ENCODE measurements at places on chromosomes 13 and 19.

DNA sequence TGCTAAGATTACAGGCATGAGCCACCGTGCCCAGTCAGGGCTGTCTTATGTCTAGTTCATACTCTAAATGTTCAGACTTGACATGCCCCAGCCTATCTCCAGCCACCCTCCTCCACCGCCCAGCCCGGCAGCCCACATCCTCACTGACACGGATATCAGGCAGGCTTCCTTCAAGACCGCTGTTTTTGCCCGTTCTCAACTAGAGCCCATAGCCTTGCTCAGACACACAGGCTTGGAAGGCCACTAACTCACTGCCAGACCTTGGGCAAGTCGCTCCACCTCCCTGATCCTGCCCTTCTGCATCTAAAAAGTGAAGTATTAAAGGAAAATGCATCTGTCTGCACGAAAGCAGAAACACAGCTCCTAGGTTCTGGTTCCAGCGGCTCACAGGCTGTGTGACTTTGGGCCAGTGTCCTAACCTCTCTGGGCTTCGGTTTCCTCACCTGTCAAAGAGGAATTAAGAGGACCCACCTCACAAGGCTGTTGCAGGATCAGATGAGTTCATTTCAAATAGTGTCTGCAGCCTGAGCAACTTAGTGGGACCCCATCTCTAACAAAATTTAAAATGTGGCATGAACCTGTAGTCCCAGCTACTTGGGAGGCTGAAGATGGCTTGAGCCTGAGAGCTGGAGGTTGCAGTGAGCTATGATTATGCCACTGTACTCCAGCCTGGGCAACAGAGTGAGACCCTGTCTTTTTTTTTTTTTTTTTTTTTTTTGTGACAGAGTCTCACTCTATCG, 14.5 kb upstream of the CERS4 start:
- no peak overlapping the region for H3K27ac ChIP-seq
- H3K36me3 ChIP-seq = no peaks in the 10 kb centered on the region
- peaks cover 5% of the 10 kb centered on the region for H3K4me1 ChIP-seq
- H3K27me3 ChIP-seq = no peaks in the 10 kb centered on the region
- no peak overlapping the region for H3K4me3 ChIP-seq

DNA sequence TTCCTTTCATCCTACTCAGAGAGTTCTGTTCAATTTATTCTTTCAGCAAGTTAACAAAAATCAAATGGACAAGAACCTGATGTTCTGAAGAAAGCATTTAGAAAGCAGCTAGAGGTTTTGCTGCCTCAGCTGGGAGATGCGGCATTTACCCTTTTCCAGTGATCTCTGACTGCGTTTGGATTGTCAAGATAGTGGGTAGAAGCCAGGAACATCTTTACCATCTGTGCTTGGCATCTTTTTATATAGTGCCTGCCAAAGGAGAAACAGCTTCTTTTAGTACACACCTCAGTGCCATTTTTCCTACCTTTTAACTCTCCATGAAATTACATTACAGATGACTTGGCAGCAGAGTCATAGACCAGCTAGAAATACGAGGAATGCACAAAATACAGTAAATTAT, 680.8 kb downstream of the SLITRK1 start:
- H3K36me3 ChIP-seq = no peaks in the 10 kb centered on the region
- H3K4me1 ChIP-seq = no peaks in the 10 kb centered on the region
- no peak overlapping the region for H3K27ac ChIP-seq
- no peak for DNase-seq
- no peaks in the 10 kb centered on the region for H3K27me3 ChIP-seq

DNA sequence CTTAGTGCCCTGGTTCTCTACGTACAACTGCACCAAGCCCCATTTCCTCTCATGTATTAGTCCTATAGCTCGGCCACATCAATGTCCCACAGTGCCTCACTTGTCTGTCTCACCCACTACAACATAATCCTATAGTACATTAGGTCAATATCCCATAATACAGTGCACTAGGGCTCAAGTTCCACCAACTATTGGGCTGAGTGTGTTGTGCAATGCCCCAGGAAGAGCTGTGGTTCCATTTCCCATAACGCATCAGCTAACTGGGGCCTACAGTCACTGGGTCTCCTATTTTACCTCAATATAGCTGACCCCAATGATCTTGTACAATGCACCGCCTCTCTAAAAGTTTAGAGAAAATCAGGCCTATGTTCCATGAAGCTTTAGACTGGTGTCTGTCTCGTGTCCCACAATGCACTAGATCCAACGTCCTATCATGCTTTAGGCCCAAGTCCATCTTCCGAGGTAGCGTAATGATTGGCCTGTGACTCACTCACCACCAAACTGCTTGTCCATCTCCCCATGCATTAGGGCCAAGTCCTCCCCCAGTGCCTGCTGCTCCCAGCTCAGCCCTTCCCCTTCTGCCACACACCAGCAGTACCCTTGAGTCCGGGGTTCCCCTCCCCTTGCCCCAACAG, 21.8 kb downstream of the TSKS start:
- H3K36me3 ChIP-seq = no peaks in the 10 kb centered on the region
- H3K4me3 ChIP-seq = no peak overlapping the region
- no peak overlapping the region for H3K27ac ChIP-seq
- H3K4me1 ChIP-seq = no peaks in the 10 kb centered on the region
- no peak for DNase-seq

DNA sequence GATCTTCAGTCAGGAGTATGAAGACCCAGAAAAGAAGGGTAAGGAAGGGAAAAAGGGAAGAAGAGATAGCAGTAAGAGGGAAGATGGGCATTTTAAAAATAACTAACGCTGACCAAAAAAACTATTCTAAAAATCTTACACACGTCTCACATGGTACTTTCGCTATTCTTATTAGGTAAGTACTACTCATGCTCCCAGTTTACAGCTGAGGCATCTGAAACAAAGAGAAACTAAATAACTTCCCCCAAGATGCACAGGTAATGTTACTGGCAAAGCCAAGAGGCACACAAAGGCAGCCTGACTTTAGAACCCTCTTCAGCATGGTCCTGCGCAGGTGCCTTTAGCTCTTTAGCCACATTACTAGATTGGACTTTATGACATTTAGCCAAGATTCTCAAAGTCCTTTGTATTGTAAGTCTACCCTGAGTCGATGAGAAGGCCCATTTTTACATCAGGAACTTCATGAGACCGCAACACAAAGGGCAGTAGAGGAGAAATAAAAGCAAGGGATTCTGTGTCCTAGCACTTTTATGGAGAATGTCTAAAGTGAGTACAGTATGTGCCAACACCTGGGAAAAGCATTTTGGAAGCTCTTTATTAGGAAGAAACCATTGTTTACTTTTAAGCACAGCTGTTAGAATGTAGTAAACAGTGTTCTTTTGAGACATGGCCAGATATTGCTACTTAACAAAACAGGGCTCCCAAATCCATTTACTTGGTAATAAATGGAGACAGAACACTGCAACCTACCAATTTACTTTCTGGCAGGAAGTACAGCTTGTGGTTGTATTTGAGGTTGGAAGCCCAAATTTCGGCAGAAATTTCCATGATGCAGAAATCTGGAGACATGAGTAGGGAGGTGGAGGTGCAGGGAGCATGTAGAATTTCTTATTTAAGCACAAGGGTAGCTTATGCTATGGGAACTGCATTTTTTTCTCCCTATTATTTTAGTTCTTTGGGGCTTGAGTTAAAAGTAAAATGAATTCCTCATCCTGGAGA, 250.7 kb downstream of the KCTD12 start:
- H3K27ac ChIP-seq = no peak overlapping the region
- H3K27me3 ChIP-seq = no peaks in the 10 kb centered on the region
- no peaks in the 10 kb centered on the region for H3K4me1 ChIP-seq
- no peaks in the 10 kb centered on the region for H3K36me3 ChIP-seq

GRCh38 chr13:18943721-18944391, 237.8 kb downstream of the TUBA3C start:
- DNase-seq = no peak
- H3K27me3 ChIP-seq = peaks cover 3% of the 10 kb centered on the region
- no peaks in the 10 kb centered on the region for H3K4me1 ChIP-seq
- no peak overlapping the region for H3K27ac ChIP-seq

DNA sequence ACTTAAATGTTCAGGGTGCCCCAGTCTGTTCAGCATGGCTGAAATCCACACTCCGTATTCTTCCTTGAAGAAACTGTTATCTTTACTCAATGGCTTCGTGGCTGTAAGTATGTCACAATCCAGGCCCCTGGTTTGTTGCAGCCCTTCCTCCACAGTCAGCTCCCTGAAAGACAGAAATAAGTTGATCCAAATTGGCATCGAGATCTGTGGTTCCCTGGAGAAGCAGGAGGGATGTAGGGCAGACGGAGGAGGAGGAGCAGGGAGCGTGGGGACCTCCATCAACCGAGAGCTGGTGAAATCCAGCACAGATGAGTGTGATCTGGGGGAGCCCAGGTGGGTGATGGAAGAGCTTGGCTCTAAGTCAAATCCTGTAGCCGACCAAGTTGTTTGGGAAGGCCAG, 304 bp downstream of the TSPAN16 start:
- H3K36me3 ChIP-seq = no peaks in the 10 kb centered on the region
- H3K4me1 ChIP-seq = no peaks in the 10 kb centered on the region
- no peak for DNase-seq
- no peak overlapping the region for H3K27ac ChIP-seq

- H3K36me3 ChIP-seq = no peaks in the 10 kb centered on the region
- H3K4me1 ChIP-seq = peaks cover 19% of the 10 kb centered on the region
- H3K4me3 ChIP-seq = peak within 1 kb of the TSS; percentile 38
Measured at GRCh38 chr19:19538061-19538784, at the start of gene CILP2. CILP2 (plus strand) TSS chr19:19538265; CDS start chr19:19538350, 85 bp downstream.

DNA sequence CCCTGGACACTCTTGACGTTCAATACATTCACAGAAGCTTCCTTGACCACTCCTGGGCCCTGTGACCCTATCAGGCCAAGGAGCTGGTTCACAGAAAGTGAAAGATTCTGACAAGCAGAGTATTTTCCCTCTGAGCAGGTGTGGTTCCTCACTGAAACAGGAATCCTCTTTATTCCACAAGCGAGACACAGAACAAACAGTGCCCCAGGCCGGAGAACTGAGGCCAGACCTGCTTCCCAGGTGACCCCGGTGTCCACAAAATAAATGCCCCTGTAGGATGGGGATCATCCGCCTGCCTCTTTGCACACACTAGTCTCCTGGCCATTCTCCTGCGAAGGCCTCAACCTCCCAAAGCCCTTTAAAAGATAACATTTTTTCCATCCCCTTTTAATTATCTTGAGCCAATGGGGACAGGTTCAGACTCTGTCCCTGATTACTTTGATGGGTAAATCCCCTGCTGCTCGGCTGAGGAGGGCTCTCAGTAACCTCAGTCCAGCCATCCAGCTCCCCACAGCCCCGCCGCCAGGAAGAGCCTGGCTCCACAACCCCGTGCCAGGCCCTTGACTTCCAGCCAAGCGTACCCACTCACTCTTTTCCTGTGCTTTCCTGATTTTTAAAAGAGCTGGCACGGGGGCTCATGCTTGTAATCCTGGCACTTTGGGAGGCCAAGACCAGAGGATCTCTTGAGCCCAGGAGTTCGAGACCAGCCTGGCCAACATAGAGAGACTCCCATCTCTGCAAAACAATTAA, 129.1 kb downstream of the FOXO1 start:
- H3K27me3 ChIP-seq = no peaks in the 10 kb centered on the region
- no peak overlapping the region for H3K27ac ChIP-seq
- H3K4me1 ChIP-seq = no peaks in the 10 kb centered on the region
- no peak overlapping the region for H3K4me3 ChIP-seq
- no peaks in the 10 kb centered on the region for H3K36me3 ChIP-seq
